Spleen (tissue), 13 donors: ENCODE measurements at places on chromosomes 7 and 10. TPM values are rescaled to one million over a fixed set of nuclear protein-coding genes. Genes with fewer than 3 reads are reported as not detected.
A peak's percentile ranks its signal among the peaks of the same experiment; 100 is the strongest.

The ZNF273 gene
- polyA plus RNA-seq = 2.4 TPM

- H3K4me3 ChIP-seq = no peak overlapping the region
- no peaks in the 10 kb centered on the region for H3K4me1 ChIP-seq
- H3K27ac ChIP-seq = no peak overlapping the region
- no peaks in the 10 kb centered on the region for H3K36me3 ChIP-seq
Measured at GRCh38 chr7:55054758-55055157, 35.9 kb downstream of the EGFR start.

GRCh38 chr7:34842782-34843181, 184.8 kb downstream of the NPSR1 start:
- H3K27ac ChIP-seq = no peak overlapping the region
- H3K4me1 ChIP-seq = no peaks in the 10 kb centered on the region
- H3K36me3 ChIP-seq = no peaks in the 10 kb centered on the region

The AKR1E2 gene
- 1.2 TPM for polyA plus RNA-seq

DNA sequence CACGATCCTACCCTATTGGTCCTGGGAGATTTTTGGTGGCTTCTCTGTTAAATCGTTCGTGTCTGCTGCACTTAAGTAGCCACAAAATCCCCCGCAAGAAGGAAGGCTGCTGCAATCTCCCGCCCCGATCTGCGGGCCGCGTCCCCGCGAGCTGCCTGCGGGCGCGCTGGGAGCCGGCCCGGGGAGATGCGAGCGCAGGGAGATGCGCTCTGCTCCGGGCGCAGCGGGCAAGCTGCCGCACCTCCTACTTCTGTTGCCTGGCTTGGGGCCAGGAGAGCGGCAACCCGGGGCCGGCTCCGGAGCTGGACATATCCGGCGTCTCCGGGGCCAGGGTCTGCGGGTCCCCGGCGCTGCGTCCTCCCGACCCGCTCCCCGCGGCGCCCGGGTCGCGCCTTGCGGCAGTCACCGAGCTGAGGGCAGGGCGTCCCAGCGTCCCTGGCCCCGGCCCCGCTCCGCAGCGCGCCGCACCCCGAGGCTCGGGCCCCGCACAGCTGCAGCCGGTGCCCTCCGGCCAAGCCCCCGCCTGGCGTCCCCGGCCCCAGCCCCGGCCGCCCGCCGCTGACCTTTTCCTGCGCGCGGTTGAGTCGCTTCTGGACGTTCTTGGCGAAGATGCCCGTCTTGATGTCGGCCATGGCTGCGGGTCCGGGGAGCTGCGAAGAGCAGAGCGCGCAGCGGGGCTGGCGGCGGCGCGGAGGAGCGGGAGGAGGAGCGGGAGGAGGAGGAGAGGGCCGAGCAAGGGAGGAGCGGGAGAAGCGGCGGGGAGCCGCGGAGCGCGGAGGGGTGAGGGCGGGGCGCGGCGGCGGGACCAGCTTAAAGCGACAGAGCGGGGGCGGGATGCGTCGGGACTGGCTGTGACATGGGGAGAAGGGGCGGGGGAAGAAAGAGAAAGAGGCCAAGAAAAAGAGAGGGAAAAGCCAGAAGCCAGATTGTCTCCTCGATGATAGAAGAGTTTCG, at the start of gene AMPH:
AMPH (minus strand) TSS at position 654 of the 954 bp plus-strand sequence; CDS start at position 632, 22 bp downstream.
- H3K27me3 ChIP-seq = no peaks in the 10 kb centered on the region
- no peaks in the 10 kb centered on the region for H3K36me3 ChIP-seq
- peak; percentile 77 for DNase-seq

The AZGP1 gene
- 2.3 TPM for polyA plus RNA-seq
